NCI-H2081 (cell line): ENCODE measurements at places on chromosomes 5 and 9.

GRCh38 chr5:15376803-15377202, 123.2 kb upstream of the FBXL7 start:
- DNase-seq: no peak

- DNase-seq: no peak
Measured at GRCh38 chr5:3105581-3105980, 354.1 kb upstream of the IRX2 start.

GRCh38 chr5:89081360-89081759, 198.4 kb upstream of the MEF2C start:
- no peak for DNase-seq

DNA sequence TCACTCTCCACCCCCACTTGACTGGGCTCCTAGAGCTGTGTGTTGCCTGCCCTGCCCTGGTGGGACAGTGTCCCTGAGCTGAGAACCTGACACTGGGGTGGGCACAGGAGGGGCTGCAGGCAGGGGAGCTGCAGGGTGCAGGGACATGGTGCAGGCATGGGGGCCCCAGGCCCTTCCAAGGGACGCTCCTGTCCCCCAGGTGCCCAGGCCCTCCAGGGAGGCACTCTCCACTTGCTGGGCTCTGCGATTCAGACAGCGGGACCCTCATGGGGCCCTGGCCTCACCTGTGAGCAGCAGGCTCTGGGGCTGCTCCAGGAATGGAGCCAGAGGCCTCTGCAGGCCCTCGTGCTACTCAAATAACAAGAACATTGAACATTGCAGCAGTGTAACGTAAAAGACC, 89.4 kb downstream of the BARX1 start:
- DNase-seq: no peak

- no peak for DNase-seq
Measured at GRCh38 chr5:167658889-167659288, 632.6 kb upstream of the WWC1 start.

DNA sequence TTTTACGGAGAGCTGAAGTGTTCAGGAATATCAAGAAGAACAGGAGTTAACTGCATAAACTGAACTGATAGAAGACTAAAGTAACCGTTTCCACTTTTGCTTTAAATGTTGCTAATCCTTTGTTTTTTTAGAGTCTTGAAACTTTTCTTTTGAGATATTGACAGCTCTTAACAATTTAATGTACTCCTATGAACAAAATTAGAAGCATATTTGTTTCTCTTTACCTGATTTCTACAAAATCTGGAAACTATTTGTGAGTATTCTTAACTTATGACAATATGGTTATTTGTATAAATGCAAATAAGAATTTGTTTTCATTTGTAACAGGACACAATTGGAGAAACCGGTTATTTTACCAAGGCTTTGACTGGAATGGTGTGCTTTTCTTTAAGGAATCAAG, 89.5 kb upstream of the FAM120A start:
- no peak for DNase-seq

GRCh38 chr5:68134033-68134668, 81.4 kb upstream of the PIK3R1 start:
- DNase-seq: no peak

- DNase-seq: no peak
Measured at GRCh38 chr5:126056851-126057622, 366.2 kb upstream of the GRAMD2B start.

GRCh38 chr5:76978869-76979268, 26.0 kb downstream of the CRHBP start:
- DNase-seq: no peak

DNA sequence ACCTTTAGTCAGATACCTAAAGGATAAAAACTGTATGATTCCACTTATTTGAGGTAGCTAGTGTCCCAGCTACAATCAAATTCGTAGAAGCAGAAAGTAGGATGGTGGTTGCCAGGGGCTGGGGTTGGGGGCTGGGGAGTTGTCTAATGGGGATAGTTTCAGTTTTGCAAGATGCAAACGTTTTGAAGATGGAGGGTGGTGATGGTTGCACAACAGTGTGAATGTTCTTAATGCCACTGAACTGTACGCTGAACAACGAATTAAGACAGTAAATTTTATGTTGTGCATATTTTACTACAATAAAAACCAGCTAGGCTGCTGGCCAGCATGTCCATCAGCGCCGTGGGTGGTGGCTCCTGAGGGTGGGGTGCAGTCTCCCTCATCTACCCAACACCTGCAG, 137.8 kb downstream of the GADD45G start:
- DNase-seq: no peak

- DNase-seq: no peak
Measured at GRCh38 chr9:91458906-91459305, 35.3 kb upstream of the NFIL3 start.

DNA sequence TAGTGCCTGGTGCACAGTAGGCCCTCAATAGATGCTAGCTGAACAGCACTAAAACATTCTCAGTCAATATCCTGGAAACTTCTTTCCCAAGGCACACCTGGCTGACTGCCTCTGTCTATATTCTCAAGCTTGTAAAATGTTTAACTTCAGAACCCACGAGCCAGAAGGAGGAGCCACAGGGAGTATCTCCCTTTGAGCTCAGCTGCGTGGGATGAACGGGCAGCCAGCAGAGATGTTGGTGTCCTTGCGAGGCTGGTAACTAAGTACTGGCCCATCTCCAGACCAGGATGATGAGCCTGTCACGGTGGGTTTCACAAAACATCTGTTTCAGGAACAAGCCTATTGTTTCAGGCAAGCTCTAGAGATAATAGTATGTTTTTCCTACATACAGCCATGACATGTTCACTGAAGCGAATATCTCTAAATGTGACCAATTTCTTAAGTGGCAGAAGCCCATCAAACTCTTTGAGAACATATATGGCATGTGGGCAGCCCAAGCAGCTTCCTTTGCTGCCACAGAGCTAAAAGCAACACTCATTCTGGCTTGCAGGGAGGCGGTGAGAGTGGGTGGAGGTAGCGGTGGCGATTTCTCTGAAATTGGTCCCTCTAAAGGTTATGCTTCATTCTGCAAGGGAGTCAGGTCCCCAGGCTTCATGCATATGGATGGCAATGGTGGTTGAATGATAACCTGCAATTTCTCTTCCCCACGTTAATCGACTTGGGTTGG, 206.2 kb downstream of the TTLL11 start:
- no peak for DNase-seq

GRCh38 chr5:177089127-177089526, 2.4 kb downstream of the FGFR4 start:
- no peak for DNase-seq

DNA sequence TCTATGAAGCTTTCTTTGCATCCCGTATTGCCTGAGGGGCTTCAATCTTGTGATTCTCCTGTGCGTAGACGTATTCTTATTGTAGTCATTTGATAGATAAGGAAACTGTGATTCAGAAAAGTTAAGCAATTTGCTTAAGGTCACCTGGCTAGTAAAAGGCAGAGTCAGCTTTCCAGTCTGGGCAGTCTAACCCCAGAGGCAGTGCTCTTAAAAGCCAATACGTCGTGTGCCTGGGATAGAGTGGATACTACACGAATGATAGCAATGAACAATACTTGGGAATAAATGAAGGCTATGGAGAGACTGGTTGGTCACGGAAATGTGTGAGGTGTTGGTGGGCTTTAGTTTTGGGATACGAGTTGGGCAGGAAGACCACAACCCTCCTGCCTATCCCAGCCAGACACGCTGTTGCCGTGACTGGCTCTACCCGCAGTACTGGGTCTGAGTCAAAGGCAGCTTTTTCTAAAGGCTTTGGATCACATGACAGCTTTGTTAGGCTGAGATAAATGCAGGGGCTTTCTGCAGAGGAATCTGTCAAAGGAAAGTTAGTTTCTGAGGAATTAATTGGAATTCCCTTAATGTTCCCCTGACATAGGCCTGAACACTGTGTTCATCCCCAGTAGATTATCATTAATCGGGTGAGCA, 302.6 kb downstream of the KIF4B start:
- no peak for DNase-seq

DNA sequence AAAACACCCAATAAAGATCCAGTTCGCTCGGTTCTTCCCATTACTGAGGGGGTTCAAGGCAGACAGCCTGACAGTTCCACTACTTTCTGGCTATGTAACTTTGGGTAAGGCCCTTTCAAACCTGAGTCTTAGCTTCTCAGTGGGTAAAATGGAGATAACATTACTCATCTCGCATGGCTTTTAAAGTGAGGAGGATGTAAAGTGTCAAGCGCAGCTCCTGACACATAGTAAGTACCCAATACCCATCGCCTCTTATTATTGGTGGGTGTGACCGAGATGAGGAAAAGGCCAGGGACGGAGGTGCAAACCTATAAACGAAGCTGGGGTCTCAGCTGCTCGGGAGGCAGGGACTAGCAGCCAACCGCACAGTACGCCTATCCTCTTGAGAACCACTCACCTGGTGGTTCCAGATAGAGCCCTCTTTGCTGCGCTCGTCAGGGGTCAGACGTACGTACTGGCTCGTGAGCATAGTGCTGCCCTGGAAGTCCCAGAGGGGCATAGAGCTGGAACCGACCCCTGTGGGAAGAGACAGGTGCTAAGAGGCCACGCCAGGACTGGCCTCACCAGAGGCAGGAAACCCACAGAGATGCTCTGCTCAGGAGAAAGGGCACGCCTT, 584 bp downstream of the LMAN2 start:
- no peak for DNase-seq

DNA sequence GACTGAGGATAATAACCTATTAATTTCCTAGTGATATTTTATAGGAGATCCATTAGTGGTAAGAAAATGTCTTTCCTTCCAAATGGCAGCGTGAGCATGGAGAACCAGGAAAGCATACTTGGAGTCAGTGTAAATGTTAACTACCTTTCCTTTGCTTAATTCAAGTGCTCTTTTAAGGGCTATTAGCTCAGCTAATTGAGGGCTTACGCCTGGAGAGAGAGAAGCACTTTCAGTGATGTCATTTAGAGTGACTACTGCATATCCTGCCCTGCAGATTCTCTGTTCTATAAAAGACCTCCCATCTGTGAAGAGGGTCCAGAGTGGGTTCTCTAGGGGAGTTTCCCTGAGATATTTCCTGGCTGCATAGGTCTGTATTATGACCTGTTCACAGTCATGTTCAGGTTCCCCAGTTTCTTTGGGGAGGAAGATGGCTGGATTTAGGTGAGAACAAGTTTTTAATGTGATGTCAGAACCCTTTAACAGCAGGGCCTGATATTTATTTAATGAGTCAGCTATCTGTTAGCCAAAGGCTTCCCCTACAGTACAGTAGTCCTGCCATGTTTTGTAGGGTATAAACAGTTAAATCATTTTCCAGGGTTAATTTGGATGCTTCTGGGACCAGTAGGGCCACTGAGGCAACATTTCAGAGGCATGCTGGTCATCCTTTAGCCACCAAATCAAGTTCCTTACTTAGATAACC, 89.6 kb downstream of the TRIM36 start:
- DNase-seq: no peak

- DNase-seq: no peak
Measured at GRCh38 chr5:95595289-95595931, 24.5 kb upstream of the GPR150 start.

DNA sequence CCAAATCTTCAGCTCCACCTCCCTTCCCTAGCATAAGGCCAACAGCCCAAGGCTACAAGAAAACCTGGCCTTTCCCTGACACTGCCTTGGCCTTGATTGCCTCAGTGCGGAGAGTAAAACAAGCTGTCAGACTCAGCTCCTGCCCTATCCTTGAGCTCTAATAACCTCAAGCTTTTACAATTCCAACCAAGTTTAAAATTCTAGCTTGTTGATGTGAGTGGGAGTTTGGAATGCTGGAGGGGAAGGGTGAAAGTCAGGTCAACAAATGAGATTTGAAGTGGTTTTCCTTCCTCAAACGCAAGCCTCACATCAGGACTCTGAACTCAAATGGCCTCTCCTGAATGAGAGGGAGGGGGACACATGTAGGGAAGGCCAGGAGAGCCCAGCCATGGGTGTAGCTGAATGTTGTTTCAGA, 197.0 kb upstream of the VLDLR start:
- no peak for DNase-seq

GRCh38 chr5:3394891-3395599, 200.6 kb upstream of the IRX1 start:
- no peak for DNase-seq

GRCh38 chr5:37501152-37501551, 122.0 kb downstream of the WDR70 start:
- DNase-seq: no peak

- no peak for DNase-seq
Measured at GRCh38 chr5:180959661-180960060, 29.0 kb upstream of the BTNL3 start.

DNA sequence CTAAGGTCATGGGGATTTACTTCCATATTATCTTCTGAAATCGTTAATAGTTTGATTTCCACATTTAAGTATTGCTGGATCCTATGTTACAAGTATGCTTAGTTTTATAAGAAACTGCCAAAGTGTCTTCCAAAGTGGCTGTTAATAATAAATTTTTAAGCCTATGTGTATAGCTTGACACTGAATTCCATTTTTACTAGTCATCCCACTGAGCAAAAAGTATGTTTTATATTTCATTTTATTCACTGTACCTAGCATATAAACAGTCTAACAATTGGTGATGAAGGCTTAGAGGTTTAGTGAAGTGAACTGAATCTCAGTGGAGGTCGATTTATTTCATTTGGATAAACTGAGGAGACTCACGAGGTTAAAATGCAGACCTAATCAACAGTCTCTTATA, 174.6 kb downstream of the ADAMTS6 start:
- DNase-seq: no peak

DNA sequence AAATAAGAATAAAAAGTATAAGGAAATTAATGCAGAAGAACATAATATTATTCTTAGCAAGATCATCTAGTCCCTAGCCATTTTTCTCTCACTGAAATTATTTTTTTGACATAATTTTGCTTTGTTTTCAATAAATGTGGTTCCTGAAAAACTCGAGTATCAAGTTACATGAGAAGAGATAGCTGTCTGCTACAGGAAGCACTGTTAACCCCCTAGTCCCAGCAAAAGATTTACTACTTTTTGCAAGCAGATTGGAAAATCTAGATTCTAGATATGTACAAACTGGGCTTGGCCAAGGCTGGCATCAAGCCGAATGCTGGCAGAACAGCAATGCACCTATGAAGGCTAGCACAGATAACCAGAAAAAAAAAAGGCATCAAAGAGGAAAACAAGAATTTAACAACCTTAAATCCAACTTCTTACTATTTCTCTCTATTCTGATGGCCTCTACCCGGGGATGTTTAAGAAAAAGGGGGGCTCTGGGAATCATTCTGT, 21.9 kb upstream of the ISCA1 start:
- no peak for DNase-seq

DNA sequence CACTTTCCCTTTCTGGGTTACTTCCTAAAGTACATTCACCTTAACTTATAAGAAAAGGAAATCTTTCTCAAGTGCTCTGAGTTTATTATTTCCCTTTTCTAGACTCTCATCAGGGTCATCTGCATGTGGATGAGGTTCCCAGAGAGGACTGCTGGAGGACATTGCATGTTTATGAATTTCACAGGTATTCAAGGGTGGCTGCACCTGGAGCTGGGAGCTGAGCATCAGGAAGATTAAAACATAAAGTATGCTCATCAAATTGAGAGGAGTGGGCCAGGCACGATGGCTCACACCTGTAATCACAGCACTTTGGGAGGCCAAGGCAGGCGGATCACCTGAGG, 34.7 kb upstream of the PLIN2 start:
- DNase-seq: no peak

DNA sequence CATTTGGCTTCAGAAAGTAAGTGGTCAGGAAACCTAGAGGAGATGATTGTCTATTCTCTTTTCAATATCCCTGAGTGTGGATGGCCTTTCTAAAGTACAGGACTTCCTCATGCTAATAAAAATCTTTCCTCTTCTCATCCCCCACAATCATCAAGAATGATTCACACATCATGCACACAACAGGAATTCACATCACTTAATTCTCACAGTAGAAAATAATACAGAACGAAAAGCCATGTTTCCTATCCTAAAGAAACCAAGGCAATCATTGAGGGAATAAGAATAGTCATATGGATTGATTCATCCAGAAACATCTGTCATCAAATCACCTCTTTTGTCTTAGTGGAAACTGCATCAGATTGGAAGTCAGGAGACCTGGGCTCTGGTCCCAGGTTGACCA, 203.1 kb upstream of the PIK3R1 start:
- no peak for DNase-seq
